Right ventricle myocardium superior (tissue), 1 donor: ENCODE measurements at places on chromosomes 5 and 9. TPM values are rescaled to one million over a fixed set of nuclear protein-coding genes. Genes with fewer than 3 reads are reported as not detected.

RBM22 gene
- total RNA-seq, result 26.9 TPM

GKAP1 gene
- total RNA-seq, result 25.2 TPM

RASEF gene
- 0.05 TPM for total RNA-seq

CENPH gene
- total RNA-seq, result 3.2 TPM

CDKN2B-AS1 gene
- total RNA-seq, result not detected

INSL6 gene
- not detected for total RNA-seq

GABRP gene
- total RNA-seq, result 0.13 TPM

ZDHHC11 gene
- 55.6 TPM for total RNA-seq

DTWD2 gene
- 11.8 TPM for total RNA-seq

NR6A1 gene
- total RNA-seq, result 1.4 TPM

PCDHGB7 gene
- total RNA-seq, result 9.8 TPM

KIF3A gene
- 9.1 TPM for total RNA-seq

SPAAR gene
- total RNA-seq, result 8.3 TPM

DNA sequence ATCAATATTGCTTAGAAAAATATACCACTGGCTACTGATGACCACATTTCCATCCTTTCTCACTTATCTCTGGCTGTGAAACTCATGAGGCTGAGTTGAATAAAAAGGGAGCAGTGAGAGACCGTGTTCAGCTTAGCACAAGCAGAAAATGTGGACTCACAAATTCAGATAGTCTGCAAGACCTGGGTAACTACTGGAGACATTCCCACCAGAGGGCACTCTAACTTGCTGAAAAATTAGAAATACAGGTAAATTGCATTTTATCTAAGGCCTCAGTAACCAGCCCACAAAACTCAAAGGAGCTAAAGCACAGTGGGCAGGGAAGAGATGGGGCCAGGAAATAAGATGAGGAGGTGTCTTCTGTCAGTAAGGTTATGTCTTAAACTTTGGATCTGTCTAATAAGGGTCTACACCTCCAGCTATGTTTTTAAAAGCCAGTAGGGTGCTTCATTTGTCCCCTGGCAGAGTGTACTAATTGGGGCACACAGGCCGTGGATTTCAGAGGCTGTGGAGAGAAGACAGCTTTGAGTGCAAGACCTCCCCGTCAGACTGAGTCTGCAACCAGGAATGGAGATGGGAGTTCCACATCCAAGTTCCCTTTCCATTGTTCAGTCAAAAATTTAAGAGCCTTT is 8.7 kb upstream of the NDUFB6 start:
- DNase-seq, result no peak

GRCh38 chr9:4709380-4709779 is 30.0 kb downstream of the CDC37L1 start:
- DNase-seq, result no peak

GRCh38 chr5:32984851-32985610 is 273.9 kb downstream of the NPR3 start:
- DNase-seq, result no peak

DNA sequence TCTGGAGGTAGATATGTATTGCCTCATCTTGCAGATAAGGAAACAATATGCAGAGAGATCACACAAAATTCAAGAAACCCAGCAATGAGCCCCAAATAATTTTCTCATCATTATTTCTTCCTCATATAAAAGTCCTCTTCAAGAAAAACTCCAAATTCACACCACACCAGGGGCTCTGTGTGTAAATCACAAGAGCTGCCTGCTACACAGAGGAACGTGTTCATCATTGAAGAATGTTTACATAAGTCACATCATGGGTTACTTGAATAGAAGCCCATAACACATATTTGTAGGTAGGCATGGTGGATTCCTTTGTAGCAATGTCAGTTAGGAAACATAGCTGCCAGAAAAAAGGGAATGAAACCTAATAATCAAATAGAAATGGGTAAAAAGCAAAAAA is 308.1 kb upstream of the TLE4 start:
- no peak for DNase-seq

- DNase-seq, result no peak
Measured at GRCh38 chr9:68454579-68455334, 85.9 kb downstream of the TMEM252 start.

DNA sequence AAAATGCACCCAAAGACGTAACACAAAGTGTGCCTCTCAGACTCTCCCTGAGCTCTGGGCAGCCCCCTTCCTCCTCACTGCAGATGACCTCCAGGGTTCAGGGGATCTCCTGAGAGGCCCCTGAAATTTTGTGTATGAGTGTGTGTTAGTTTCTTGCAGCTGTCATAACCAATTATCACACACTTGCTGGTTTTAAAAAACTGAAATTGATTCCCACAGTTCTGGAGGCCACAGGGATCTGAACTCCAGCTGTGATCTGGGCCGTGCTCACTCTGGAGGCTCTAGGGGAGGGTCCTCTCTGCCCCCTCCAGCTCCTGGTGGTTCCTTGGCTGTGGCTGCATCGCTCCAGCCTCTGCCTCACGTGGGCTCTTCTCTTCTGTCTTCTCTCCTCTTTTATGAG is 58.8 kb downstream of the OLFM1 start:
- no peak for DNase-seq

- DNase-seq, result no peak
Measured at GRCh38 chr5:58410441-58410840, 49.4 kb downstream of the PLK2 start.

DNA sequence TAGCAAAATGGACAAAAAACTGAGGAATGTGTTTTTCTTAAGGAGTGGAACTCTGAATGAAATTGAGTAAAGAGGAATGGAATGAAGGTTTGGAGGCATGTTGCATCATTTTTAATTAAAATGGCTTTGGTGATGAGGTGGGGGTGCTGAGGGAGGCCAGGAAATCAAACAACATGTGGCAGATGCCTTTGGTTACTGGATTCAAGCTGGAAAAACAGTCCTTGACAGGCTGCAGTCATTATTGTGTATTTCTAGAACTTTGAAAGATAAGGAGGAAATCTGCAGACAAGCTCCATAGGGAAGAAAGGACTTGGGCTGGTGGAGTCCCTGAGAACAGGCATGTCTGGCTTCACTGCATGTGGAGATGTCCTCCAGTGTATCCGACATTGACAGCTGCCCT is 203.5 kb upstream of the HAPLN1 start:
- no peak for DNase-seq

- no peak for DNase-seq
Measured at GRCh38 chr5:142808878-142809598, 38.9 kb downstream of the ARHGAP26 start.

GRCh38 chr9:127177231-127177630 is 54.8 kb upstream of the ANGPTL2 start:
- no peak for DNase-seq

DNA sequence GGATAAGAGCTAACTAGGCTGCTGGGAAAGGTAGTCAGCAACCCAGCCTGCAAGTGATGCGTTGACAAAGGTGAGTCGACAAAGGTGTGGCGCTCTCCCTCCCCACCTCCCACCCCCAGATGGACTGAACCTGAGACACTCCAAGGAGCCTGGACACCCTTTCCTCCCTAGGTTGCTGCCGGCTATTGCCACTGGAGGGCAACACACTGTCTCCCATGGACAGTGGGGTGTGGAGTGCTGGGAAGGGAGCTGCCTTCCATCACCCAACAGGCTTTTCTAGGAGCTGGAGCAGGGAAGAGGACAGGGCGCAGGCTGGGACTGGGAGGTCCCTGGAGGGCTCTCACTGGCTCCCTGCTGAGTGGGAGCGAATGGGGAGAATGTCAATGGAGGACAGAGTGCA is 75.4 kb upstream of the ARAP3 start:
- DNase-seq, result no peak

- no peak for DNase-seq
Measured at GRCh38 chr5:138655530-138656190, 80.5 kb upstream of the HSPA9 start.

- DNase-seq, result no peak
Measured at GRCh38 chr9:128257907-128258306, 17.9 kb downstream of the GOLGA2 start.

DNA sequence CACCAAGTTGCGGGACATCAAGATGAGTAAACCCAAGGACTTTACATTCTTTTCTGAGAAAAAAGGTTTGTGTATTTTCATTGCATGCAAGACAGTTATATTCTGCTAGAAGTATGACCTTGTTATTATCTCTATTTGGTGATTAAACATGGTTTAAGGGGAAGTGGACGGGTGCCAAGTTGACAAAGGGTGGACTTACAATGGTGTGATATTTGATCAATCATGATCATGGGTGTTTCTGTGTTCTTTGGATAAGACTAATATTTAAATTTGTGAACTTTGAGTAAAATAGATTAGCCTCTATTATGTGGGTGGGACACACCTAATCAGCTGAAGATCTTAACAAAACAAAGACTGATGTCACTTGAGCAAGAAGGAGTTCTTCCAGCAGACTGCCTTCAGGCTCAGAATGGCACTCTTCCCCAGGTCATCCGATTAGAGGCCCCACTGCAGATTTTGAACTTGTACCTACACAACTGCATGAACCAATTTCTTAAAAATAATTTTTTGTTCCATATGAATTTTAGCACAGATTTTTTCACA is 782.9 kb downstream of the CDH12 start:
- no peak for DNase-seq
